Cerebellum (tissue), 4 donors: ENCODE measurements at places on chromosomes 3 and 15. TPM values are rescaled to one million over a fixed set of nuclear protein-coding genes. Genes with fewer than 3 reads are reported as not detected.

GRCh38 chr3:33941804-33942203, 143.4 kb downstream of the PDCD6IP start:
- no peak for DNase-seq

GRCh38 chr3:143419611-143420010, 300.0 kb downstream of the CHST2 start:
- DNase-seq: no peak

DNA sequence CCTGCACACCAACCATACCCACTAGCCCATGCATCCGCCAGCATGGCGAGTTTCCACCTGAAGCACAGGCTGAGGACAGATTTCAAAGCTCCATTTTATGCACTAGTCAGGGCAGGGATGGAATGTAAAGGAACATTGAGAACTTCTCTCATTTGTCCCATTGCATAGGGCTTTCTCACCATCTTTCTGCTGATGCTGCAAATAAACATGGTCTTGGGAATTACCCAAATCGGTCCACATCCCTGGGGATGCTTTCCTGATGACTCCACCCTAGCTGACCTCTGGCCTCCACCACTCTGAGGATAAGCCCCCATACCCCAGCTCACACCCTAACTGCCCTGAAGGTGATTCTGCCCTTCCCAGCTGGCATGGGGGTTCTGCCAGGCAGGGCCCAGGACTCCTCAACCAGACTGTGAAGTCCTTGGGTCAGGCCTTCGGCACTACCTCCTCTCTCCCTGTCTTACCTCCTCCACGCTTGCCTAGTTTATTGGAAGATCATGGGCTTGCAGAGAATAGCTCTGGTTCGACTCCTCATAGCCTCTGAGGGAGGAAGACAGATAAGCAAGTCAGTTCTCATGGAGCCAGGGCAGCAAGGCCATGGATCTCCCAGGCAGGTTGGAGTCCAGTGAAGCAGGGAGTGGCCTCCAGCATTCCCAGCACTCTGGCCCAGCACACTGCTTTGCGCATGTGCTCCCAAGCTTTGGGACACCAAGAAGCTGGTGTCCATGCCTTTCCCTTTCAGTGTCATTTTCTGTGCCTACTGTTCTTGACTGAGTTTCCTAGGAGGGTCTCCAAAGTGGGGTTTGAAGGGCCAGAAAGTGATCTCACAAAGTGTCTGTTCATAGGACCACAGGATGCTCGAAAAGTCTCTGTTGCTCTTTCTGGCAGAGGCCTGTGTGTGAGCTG, 27.6 kb upstream of the XYLB start:
- no peak for DNase-seq

- DNase-seq: no peak
These were observed 7.4 kb upstream of the EIF4A2 start for GRCh38 chr3:186775999-186776398.

DNA sequence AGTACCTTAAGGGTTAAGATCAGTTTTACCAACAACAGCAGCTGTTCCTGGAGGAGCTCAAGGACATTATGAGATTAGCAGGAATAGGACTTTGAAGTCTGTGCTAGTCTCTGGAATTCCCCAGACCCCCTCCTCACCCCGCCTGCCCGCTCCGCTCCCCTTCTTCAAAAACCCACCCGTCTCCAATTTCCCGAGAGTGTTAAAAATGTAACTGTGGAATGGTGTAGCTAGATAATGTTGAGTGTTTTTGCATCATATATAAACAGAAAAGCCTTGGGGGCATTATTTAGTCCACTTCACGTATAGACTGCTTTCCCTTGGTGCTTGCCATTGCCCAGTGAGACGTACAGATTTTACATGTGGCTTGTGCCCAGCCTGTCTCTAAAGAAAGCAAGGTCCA, 65.0 kb upstream of the SEMA6D start:
- no peak for DNase-seq

DNA sequence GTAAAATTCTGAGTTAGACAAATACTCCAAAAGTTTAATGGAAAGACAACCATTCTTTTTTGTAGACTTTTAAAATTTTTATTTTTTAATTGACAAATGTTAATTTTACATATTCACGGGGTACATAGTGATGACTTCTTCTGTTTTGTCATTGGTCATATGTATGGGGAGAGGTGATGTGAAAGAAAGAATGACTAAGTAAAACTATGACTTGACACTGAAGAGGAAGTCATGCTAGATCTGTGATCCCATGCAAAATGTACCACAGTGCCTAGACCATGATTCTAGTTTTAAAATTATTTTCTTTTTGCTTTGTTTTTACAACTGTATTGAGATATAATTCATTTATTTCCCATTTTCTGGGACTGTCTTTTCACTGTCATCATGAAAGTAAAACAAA, 281.6 kb downstream of the MBNL1 start:
- no peak for DNase-seq

The SSUH2 gene
- total RNA-seq: 0.91 TPM

The SCAANT1 gene
- total RNA-seq: not detected
